ENCODE measurements at places on chromosomes 6 and 20.

DNA sequence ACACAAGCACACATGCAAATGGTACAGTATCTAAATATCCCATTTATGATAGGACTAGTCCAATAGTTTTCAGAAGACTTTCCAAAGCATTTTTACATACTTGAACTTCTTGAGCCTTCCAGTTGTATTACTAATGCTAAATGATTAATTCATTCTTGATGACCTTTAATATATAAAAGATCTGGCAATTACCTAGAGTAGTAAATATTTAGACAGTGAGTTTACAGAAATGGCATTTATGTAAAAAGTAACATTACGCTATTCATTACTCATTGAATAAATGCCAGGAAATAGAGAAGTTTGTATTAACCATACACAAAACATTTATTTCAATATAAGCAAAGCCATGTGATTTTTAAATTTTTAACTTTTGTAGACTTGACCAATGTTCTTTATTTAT lies 158.8 kb downstream of the DST start:
- DNase-seq, result no peak

DNA sequence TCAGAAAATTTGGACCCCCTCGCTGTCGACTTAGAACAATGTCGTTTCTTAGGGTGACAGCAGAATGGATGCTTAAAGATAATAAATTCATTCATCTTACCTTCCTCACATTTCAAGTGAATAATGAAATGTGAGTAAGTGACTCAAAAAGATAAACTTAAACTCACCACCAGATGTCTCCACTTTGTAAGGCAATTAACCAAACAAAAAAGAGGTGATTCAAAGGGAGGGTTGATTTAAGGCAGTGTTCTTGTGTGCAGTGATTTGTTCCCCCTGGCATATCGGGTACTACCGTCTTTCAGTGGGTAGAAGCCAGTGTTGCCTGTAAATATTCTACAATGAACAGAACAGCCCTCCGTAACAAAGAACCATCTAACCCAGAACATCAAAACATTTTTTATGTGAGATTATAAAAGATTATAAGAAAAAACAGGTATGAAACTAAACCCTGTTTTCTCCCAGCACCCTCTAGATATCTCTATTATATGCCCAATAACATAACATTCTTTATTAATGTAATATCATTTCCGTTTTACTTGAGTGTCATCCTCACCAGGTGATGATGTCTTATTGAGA lies 589.7 kb downstream of the CBLN4 start:
- DNase-seq, result peak; percentile 47

DNA sequence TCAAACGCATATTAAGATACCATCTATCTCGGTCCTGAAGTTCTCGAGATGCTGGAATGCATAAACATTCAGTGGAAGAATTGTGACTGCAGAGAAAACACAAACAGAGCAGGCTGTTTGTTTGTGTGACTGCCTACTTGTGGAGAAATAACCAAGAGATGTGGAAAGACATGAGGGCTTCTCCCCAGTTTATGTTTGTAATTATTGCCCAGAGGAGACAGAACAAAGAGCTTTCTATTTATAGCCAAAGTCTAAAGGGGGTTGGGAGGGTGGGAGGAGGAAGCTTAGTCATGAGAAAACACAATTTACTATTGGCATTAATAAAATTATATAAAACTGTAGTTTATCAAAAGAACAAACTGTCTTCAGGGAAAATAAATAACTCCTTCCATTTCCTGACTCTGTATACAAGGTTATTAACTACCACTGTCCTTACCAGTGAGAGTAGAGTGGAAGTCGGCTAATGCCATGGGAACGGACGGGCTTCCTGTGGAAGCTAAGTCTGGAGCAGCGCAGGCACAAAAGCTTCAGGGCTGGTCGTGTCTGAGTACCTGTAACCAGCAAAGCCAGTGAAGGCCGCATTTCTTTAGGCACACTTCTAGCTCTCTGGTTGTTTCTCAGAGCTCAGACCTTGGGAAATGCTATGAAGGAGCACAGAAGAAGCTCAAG lies 200.2 kb upstream of the SUPT3H start:
- no peak for DNase-seq

DNA sequence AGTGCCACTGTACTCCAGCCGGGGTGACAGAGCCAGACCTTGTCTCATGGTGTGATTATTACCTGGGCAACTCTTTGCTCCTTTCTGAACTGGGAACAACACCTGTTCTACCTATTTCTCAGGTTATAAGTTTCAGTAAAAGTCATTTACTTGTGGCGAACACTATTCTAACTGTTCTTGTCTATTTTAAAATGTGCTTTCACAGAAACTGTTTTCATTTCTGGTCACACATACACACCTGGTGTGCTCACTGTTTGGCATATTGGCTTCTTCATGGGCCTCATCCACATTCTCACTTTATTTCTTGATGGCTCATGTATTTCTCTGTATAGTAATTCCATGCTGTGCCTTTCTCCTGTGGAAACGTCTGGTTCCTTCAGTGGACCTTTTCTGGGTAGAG lies 30.5 kb upstream of the XRN2 start:
- DNase-seq, result no peak

DNA sequence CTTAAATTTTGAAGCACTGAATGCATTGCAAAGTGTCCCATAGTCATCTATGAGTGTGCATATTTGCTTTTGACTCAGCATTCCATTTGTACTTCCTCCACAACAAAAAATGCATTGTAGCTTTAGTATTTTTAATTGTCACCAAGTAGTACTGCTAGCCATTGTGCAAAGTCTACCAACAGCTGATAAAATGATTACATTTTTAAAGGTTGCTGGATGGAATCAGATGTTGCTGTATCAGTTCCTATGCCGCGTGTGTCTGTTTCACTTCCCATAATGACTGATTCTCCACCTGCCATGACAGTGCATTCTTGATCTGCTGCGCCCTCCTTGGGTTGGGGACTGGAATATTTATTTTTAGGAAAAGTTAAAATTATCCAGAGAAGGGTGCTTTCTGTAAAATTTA lies 41.2 kb downstream of the SLX4IP start:
- no peak for DNase-seq

DNA sequence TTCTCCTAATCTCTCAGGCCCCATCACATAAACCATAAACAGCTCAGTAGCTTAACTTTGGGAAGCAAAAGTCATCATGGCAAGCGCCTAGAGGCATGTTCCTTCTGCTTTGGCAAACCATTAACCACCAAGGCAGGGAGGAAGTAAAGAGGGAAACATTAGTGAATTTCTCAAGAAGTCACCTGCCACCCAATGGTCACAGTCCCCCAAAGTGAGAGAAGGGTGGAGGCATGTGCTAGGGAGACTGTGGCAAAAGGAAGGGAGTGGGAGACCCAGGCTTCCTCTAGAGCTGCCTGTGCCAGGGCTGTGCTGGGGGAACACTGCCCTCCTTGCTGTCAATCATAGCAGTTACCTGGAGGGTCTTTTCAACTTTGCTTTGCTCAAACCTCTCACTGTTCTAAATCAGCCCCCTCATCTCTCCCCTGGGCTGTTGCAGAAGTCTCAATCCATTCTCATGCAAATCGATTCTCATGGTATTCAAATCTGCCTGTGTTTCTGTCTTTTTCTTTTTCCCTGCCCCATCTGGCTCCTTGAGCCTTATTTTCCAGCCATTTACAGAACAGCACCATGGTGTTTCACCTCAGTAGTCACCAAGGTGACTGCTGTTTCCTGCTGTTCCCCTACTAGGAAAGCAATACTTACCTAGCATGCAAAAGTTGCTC lies 1.8 kb upstream of the RNF24 start:
- DNase-seq, result no peak

All from left kidney (tissue), 8 donors.